ENCODE measurements at places on chromosomes 5 and 9.

- no peak for DNase-seq
Measured at GRCh38 chr5:17714186-17714585, 79.9 kb downstream of the TAF11L14 start.

- DNase-seq = no peak
Measured at GRCh38 chr5:80707645-80708044, 52.9 kb upstream of the DHFR start.

DNA sequence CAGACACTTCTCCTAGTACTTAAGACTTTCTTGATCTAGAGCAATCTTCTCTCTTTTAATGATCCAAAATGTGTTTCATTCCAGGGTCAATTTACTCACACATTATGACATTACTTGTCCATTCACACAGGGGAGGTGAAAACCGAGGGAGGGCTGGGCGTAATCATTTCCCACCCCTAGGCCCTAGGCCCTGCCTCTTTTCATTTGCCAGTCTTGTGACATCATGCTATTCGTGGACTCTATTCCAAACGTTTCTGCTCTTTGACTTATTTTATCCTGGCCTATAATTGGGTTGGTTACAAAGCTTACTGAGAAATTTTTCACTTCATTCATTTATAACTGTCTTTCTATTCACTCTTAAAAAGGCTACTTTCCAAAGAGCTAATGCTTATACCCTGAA, 2.4 kb downstream of the DCAF12 start:
- DNase-seq = no peak

GRCh38 chr9:18442629-18443491, 31.1 kb upstream of the ADAMTSL1 start:
- peak; percentile 1 for DNase-seq

- DNase-seq = no peak
Measured at GRCh38 chr5:180797256-180798192, 5.1 kb downstream of the MGAT1 start.

GRCh38 chr5:146580237-146580636, 64.2 kb upstream of the GPR151 start:
- no peak for DNase-seq

DNA sequence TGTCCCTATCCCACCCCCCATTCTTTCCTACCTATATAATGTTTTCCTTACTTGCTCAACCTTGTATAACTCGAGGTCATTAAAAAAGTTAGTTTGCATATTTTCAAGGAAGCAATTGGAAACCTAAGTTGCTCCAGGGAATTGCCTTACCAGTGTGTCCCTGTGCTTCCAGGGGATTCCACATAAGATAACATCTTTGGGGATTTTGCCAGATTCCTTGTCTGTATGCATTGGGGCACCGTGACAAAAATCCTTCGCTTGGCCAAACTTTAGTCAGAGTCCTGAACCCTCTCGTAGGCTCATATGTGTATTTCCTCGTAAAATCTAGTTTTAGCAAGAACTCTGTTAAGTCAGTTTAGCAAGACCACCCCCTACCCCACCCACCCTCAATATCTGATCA, 14.7 kb upstream of the OSMR start:
- no peak for DNase-seq

- no peak for DNase-seq
Measured at GRCh38 chr9:115665519-115665918, 488.1 kb upstream of the PAPPA start.

DNA sequence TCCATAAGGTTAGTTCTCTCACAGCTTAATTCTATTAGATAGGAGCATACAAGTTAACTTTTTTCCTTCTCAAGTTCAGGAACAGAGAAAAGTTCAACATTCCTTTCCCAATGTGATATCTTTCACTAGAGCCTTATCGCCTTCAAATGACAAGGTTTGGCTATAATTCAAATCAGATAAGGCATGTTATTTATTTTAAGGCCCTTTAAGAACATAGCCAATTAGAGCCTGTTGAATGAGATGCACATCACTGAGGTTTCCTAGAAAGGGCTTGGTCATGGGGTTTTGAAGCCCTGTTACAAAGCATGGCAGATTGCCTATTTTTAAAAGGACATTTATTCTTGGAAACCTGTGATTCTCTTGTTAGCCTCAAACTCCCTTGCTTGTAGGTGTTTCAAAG, 123.4 kb downstream of the BASP1 start:
- DNase-seq = no peak

DNA sequence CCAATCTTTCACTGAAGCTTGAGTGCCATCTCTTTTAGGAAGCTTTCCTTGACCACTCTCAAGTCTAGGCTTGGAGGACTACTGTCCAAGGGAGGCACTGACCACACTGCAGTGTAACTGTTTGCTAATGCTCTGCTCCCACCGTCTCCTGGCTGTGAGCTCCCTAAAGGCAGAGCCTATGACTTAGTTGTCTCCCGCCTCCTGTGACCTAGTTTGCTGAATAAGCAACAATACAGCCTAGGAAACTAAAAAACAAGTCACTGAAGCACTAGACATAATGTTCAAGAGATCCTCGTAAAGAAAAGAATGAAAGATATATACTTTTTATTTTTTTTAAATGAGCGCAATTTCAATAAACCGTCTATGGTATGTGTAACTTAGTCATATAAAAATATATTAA, 31.4 kb downstream of the LIX1 start:
- DNase-seq = no peak

DNA sequence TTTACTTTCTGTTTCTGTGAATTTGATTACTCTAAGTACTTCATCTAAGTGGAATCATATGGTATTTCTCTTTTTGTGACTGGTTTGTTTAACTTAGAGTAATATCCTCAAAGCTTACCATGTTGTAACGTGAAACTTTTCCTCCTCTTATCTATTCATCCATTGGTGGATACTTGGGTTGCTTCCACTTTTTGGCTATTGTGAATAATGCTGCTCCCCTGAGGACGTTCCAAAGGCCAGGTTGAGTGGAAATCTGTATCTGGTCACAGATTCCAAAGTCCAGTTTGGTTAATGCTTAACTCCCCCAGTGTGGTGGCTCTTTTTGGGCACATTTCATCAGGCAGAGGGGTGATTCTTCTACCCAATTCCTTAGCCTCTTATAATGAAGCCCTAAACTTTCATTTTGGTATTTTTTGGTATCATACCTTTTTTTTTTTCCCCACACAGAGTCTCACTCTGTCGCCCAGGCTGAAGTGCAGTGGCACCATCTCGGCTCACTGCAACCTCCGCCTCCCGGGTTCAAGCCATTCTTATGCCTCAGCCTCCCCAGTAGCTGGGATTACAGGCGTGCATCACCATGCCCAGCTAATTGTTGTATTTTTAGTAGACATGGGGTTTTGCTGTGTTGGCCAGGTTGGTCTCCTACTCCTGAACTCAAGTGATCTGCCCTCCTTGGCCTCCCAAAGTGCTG, 65.4 kb downstream of the CMYA5 start:
- no peak for DNase-seq

DNA sequence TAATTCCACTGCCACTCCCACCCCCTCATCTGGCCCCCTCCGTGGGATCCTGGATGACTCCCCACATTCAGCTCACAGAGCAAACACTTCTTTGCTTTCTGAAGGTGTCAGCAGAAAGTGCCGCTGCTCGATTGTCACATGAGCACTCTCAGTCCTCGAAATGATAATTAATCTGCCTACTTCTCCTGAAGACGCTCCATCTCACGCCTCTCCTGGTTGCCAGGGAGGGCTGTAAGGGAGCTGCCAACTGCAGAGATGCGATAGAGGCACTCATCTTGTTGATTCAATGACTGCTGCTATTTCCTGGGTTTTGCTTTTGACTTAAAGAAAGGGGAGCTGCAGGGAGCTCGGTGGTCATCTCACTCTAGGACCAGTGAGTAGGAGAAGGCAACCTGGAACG, 206.5 kb downstream of the DAB2IP start:
- DNase-seq = no peak

- no peak for DNase-seq
Measured at GRCh38 chr5:10351199-10351905, 2.1 kb upstream of the MARCHF6 start.

- DNase-seq = no peak
Measured at GRCh38 chr5:94672746-94673145, 54.3 kb downstream of the SLF1 start.

DNA sequence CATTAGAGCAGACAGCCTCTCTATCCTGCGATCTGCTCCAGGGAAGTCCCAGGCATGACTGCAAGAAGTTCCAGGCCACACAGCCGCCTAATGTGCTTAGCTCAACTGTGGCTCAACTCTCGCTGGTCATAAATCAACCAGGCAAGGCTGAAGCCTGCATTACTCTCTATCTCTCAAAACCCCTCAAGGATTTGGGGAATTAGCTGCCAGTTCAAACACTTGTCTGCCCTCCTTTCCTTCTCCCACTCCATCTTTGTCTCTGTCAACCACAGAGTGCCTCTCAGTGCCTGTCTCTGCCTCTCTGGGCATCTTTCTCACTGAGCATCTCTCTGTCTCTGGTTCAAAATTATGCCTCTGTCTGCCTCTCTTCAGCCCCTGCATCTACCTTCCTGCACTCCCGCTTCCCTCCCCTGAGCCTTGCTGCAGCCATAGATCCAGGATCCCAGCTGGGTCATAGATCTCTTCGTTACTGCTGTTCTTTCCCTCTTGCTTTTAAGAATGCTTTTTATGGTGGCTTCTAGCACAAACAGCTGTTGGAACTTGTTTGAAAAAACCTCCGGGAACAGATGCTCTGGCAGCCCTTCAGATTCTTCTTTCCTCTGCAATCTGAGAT, 27.9 kb upstream of the GALNT10 start:
- DNase-seq = no peak

DNA sequence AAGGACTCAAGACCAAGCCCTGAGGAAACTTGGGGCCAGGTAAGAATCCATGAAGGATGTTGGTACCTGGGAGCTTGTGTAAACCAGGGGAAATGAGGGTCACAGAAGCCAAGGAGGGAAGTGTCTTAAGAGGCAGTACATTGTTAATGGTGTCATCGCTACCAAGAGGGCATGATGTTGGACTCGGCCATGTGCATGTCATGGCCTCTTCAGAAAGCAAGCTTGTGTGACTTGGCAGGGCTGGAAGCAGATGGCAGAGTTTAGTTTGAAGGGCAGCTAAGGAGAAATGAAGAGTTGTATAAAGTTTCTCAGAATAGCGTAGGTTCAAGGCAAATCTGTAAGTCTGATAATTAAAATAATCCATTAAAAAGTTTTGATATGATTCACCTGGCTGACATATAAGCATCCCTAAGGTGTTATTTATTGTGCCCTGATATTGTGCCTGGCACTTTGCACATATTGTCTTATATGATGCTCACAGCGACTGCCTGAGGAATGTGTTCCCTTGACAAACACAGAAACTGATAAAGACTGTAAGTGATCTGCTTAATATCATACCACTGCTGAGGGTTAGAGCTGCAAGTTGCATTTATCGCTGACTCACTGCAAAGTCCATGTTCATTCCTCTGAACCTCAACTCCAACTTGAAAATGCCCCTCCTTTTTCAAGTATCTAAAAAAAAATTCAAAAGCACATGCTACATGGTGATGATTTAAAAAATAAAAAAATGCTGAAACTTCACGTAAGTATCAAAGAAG, 81.3 kb upstream of the PTPN3 start:
- no peak for DNase-seq

GRCh38 chr9:137504432-137504777, 45.3 kb upstream of the NSMF start:
- DNase-seq = no peak

DNA sequence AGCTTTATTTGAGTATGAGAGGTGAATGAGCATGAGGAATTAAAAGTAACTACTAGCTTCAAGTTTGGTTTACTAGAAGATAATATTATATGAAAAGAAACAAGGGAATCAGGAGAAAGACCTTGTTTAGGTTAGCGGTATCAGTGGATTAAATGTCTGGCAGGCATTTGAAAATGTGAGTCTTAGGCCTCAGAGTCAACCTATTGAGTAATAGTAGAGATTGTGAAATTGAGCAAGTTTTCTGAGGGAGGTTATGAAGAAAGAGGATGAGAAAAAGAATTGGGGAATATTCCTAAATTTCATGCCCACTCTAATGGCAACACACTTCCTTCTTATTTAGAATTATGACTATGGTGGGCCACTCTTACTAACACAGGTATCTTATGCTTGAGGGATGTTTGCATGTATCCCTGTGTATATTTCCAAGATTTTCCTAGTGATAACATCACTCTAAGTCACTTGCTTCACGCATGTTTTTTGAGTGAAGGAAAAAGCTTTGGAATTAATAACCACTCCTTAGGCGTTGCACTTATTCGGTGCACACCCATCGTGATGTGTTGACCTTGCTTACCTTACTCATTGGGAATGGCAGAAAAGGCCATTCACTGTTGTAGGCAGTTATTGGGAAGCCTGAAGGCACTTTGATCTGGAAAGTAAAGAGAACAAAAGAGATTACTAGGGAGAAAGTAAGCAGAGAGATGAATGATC, 8.2 kb upstream of the ELL2 start:
- no peak for DNase-seq

GRCh38 chr5:72154076-72154756, 46.9 kb downstream of the MAP1B start:
- no peak for DNase-seq

DNA sequence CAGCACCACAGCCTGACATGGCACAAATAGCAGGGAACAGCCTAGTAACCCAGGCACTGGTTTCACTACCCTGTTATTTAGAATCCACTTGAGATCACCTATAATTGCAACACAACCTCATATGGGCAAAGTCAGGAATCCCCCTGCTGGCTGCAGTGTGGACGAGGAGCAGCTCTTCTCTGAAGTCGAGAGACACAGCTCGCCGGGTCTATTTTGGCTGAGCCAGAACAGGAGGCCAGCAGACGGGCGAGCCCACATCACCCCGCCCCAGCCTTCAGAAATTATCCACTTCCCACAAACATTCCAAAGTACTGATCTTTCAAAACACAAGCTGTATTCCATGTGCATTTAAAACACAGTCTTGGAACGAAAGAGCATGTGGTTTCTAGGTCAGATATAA, 179.0 kb downstream of the ROR2 start:
- DNase-seq = no peak

GRCh38 chr5:33997331-33997983, 10.4 kb downstream of the AMACR start:
- DNase-seq = peak; percentile 9

DNA sequence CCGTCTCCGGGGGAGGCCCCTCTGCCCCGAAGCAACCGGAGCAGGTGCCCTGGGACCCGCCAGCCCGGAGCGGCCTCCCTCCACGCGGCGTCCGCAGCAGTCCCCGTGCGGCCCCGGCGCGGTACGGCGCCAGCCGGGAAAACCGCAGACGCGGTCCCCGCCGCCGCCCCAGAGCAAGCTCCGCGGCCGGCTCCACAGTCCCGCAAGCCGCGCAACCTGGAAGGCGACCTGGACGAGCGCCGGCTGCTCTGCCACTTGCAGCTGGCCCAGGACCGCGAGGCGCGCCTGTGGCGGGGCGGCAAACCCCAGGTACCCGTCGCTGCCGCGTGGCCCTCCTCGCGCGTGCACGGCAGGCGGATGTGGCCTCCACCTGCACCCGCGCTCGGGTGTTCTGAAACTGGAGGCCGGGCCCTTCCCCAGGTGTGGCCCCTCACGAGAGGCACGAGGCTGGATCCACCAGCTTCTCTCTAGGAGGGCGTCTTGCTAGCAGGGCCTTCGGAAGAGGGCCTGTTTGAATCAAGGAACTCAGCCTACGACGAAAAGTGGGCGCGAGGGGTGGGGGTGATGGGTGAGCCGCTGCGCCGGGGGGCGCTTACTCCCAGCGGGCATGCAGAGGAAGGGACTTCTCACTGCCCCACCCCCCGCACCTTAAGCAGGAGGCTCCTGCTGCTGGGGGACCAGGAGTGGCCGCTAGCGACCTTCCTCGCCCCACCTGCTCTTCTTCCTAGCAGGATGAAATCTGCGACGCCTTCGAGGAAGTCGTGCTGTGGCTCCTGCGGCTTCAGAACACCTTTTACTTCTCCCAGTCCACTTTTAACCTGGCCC, 602 bp downstream of the CCNI2 start:
- peak; percentile 36 for DNase-seq

Data from stimulated activated CD4-positive, alpha-beta T cell treated with anti-CD3 and anti-CD28 coated beads, Interleukin-2, amount 100 ng/mL, for 4 hours (primary cell).